ENCODE measurements at places on chromosomes 2 and 18.

DNA sequence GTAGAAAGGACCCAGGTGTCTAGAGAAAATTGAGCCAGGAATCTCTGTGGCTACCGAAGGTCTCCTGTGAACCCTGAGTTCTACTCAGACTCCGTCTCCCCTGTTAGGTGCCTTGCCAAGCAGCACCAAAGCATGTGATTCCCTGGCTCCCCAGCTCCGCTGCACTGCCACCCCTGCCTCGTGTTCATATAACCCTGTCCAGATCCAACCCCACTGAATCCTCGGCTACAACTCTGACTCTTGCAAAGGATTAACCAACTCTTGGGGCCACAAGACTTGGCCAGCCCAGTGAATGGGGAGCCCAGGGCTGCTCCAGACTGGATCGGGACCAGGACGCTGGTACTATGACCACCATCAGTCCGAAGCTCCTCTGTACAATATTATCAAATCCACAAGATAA is 37.3 kb upstream of the ACAA2 start:
- no peak for DNase-seq

GRCh38 chr2:237704501-237705434 is 77.4 kb downstream of the LRRFIP1 start:
- DNase-seq = peak; percentile 78

DNA sequence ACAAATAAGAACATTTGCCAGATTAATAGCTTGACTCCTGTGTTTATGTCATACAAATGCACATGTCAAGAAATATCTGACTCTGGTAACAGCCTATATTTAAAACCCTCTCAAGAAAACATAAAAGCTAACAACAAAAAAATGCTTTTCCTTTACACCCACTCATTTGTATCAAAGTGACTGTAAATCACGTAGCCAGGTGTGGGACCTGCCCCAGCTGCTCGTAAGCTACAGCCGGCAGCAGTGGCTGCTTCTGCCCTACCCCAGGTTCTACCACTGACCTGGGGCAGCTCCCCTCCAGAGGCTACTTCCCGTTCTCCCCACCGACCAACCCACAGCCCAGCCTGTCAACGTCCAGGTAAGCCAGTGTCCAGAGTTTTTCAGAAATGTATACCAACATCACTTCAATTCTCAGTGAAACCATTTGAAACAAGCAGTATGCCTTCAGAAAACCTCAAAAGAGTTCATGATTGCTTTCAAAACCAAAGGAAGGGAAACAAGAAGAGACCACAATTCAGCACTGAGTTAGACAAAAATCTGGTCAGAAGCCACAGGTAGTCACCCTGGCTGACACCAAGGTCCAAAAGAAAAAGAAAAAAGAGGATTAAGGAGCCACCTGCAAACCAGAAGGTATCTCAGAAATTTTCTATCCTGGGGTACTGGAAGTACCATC is 40.4 kb downstream of the KIDINS220 start:
- no peak for DNase-seq

DNA sequence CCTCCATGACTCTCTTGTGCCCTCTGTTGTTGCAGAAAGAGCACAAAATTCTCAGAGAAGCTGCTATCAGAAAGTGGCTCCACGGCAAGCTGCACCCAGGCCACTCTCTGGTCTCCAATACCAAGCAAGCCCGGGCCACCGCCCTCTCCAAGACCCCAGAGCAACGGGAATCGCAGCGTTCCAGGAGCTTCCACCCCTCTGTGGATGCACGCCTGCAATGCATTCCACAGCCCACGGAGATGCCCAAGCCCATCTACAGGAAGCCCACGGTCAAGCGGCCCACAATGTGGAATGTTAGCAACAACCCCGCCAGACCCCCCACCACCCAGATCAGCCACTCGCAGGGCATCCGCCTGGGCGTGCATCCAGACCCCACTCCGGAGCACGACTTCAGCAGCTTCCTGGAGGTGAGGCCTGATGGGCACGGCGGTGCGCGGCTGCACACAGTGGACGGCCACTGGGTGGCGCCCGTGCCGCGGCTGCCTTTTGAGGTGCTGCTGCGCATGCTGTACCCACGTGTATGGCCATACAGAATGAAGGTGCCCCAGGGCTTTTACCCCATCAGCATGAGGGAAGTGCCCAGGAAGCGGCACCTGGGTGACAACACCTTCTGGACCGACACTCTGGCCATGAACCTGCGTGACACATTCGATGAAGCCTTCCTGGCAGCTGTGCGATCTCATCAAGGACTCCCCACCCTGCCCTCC is 6.3 kb downstream of the ANKRD53 start:
- DNase-seq = no peak

DNA sequence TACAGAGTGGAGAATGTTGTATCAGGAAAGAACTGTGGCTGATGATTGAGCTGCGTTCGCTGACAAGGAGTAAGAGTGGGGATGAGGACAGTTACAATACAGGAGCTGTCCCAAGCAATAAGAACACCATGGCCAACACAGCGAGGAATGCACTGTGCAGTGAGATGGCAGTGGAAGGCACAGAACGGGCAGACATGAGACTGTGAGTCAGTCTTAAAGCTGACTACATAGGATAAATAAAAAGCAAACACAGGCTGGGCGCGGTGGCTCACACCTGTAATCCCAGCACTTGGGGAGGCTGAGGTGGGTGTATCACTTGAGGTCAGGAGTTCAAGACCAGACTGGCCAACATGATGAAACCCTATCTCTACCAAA is 89.8 kb downstream of the CABYR start:
- peak; percentile 68 for DNase-seq

All from A172 (cell line).